Memory B cell (primary cell): ENCODE measurements at places on chromosomes 5 and 9.

GRCh38 chr5:77987331-77987730, 211.2 kb upstream of the TBCA start:
- no peaks in the 10 kb centered on the region for H3K4me1 ChIP-seq
- no peaks in the 10 kb centered on the region for H3K36me3 ChIP-seq
- no peak overlapping the region for H3K4me3 ChIP-seq
- DNase-seq: no peak
- H3K27ac ChIP-seq: no peak overlapping the region

- H3K36me3 ChIP-seq: no peaks in the 10 kb centered on the region
- peak overlapping the region; percentile 89 for H3K4me3 ChIP-seq
- peaks cover 9% of the 10 kb centered on the region for H3K4me1 ChIP-seq
- H3K27me3 ChIP-seq: peaks cover 4% of the 10 kb centered on the region
- no peak overlapping the region for H3K27ac ChIP-seq
- DNase-seq: no peak
These were observed 578 bp upstream of the PSAT1 start for GRCh38 chr9:78296201-78296892.

- H3K36me3 ChIP-seq: no peaks in the 10 kb centered on the region
- H3K27me3 ChIP-seq: peaks cover 5% of the 10 kb centered on the region
- no peak for DNase-seq
- H3K27ac ChIP-seq: no peak overlapping the region
- no peak overlapping the region for H3K4me3 ChIP-seq
These were observed 109.1 kb upstream of the PCA3 start for GRCh38 chr9:76655121-76655541.

GRCh38 chr9:35557320-35557719, 47.7 kb upstream of the TESK1 start:
- no peak for DNase-seq
- H3K27ac ChIP-seq: peak overlapping the region; percentile 1
- H3K4me1 ChIP-seq: peaks cover 8% of the 10 kb centered on the region
- no peaks in the 10 kb centered on the region for H3K27me3 ChIP-seq
- no peaks in the 10 kb centered on the region for H3K36me3 ChIP-seq
- no peak overlapping the region for H3K4me3 ChIP-seq

- peaks cover 3% of the 10 kb centered on the region for H3K4me1 ChIP-seq
- H3K27me3 ChIP-seq: peaks cover 9% of the 10 kb centered on the region
- H3K4me3 ChIP-seq: no peak overlapping the region
- no peak for DNase-seq
- H3K36me3 ChIP-seq: no peaks in the 10 kb centered on the region
- no peak overlapping the region for H3K27ac ChIP-seq
These were observed 52.2 kb upstream of the TUT7 start for GRCh38 chr9:86406366-86406765.

GRCh38 chr9:96417661-96418082, 498 bp downstream of the ZNF367 start:
- H3K36me3 ChIP-seq: no peaks in the 10 kb centered on the region
- peak; percentile 69 for DNase-seq
- peak overlapping the region; percentile 90 for H3K4me3 ChIP-seq
- H3K27me3 ChIP-seq: no peaks in the 10 kb centered on the region
- peaks cover 24% of the 10 kb centered on the region for H3K4me1 ChIP-seq

GRCh38 chr9:69483886-69484422, 158.9 kb downstream of the ENTREP1 start:
- no peak overlapping the region for H3K4me3 ChIP-seq
- no peaks in the 10 kb centered on the region for H3K4me1 ChIP-seq
- H3K27ac ChIP-seq: no peak overlapping the region
- DNase-seq: no peak

- no peaks in the 10 kb centered on the region for H3K27me3 ChIP-seq
- H3K4me3 ChIP-seq: no peak overlapping the region
- H3K27ac ChIP-seq: no peak overlapping the region
- DNase-seq: no peak
These were observed 422.7 kb upstream of the GRAMD2B start for GRCh38 chr5:126000507-126000906.

DNA sequence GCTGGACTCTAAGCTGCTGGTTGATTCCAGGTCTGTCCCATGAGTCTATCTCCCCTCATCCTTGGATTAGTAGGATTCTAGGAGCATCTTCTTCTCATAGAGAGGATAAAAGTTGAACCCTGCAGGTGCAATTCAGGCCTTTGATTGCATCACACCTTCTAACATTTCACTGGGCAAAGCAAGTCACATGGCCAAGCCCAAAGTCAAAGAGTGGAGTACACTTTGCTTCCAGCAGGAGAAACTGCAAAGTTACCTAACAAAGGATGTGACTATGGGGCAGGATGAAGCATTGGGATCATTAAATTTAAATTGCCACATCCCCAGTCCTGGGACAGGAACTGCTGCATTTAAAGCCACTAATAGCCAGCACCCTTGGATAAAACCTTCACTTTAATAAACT, 51.0 kb upstream of the EGFLAM start:
- H3K27ac ChIP-seq: no peak overlapping the region
- no peak for DNase-seq
- no peaks in the 10 kb centered on the region for H3K36me3 ChIP-seq
- H3K27me3 ChIP-seq: peaks cover 3% of the 10 kb centered on the region

GRCh38 chr5:77925503-77925902, 149.4 kb upstream of the TBCA start:
- no peak for DNase-seq
- H3K36me3 ChIP-seq: peaks cover 1% of the 10 kb centered on the region
- no peak overlapping the region for H3K4me3 ChIP-seq
- no peaks in the 10 kb centered on the region for H3K4me1 ChIP-seq
- H3K27me3 ChIP-seq: peaks cover 11% of the 10 kb centered on the region
- no peak overlapping the region for H3K27ac ChIP-seq

DNA sequence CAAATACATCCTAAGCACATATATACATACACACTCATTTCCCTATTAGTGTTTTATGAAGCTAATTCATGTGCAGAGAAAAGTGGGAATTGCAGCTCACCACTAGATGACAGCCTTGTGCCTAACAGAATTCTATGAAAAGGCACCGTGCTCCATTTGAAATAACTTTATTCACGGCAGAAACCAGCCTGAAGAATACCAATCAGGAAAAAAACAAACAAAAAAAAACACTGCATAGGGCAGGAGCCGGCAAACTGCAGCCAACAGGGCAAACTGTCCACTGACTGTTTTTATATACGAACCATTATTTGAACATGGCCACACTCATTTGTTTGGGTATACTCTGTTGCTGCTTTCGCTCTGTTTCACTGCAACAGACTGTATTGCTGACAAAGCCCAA, 33.6 kb downstream of the ERMP1 start:
- H3K4me1 ChIP-seq: no peaks in the 10 kb centered on the region
- H3K36me3 ChIP-seq: peaks cover 13% of the 10 kb centered on the region
- H3K4me3 ChIP-seq: no peak overlapping the region
- DNase-seq: no peak
- no peaks in the 10 kb centered on the region for H3K27me3 ChIP-seq

DNA sequence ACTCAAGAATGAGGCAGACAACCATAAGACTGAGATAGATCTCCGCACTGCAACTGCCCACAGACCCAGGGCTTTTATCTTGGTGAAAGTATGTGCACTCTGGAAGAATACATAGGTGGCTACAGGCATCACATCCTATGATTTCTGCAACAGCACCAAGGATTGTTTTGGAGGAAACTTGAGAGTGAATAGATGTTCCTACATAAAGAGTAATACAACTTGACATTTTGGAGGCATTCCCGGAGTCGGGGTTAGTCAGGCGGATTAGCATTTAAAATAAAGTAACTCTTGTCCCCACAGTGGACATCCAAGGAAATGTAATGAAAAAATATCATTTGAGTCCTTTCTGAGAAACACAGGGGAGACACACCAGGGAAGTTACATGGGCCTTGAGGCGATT, 26.7 kb downstream of the TMEM174 start:
- H3K27me3 ChIP-seq: peaks cover 24% of the 10 kb centered on the region
- H3K36me3 ChIP-seq: no peaks in the 10 kb centered on the region
- peaks cover 3% of the 10 kb centered on the region for H3K4me1 ChIP-seq
- H3K27ac ChIP-seq: no peak overlapping the region
- no peak for DNase-seq
- no peak overlapping the region for H3K4me3 ChIP-seq

- H3K4me3 ChIP-seq: no peak overlapping the region
- H3K36me3 ChIP-seq: no peaks in the 10 kb centered on the region
- H3K27ac ChIP-seq: peak overlapping the region; percentile 38
- H3K4me1 ChIP-seq: peaks cover 38% of the 10 kb centered on the region
- H3K27me3 ChIP-seq: no peaks in the 10 kb centered on the region
- DNase-seq: no peak
These were observed 2.4 kb downstream of the MTAP start for GRCh38 chr9:21804791-21805190.

- no peak for DNase-seq
- H3K4me1 ChIP-seq: peaks cover 3% of the 10 kb centered on the region
- H3K36me3 ChIP-seq: no peaks in the 10 kb centered on the region
- peaks cover 9% of the 10 kb centered on the region for H3K27me3 ChIP-seq
These were observed 193.2 kb downstream of the CACNA1B start for GRCh38 chr9:138070815-138071214.

DNA sequence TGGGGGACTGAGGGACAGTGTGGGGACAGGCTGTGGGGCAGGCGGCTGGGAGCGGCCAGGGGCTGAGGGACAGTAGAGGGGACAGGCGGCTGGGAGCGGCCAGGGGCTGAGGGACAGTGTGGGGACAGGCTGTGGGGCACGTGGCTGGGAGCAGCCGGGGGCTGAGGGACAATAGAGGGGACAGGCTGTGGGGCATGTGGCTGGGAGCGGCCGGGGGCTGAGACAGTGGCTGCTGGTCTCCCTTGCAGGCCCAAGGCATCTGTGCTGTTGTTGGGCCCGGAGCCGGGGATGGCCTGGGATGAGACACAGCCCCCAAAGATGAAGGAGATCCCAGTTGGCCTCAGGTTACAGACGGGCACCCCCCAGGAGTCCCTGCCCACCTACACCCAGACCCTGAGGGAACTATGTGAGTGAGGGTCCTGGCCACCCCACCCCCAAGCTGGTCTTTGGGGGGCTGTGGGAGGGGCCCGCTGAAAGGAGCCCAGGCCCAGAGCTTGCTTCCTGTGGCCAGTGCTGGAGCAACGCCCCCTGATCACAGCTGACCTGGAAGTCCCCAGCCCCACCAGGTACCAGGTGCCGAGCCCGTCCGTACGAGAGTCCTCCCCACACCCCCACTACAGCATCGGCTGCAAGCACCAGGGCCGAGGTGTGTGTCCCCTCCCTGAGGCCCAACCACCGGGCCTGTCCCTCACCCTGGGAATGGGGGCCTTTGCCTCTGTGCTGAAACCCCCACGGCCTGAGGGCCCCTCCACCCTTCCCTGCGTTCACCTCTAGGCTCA, 593 bp downstream of the STPG3 start:
- no peaks in the 10 kb centered on the region for H3K36me3 ChIP-seq
- H3K27me3 ChIP-seq: peaks cover 1% of the 10 kb centered on the region
- no peak for DNase-seq
- H3K4me3 ChIP-seq: no peak overlapping the region
- H3K27ac ChIP-seq: no peak overlapping the region
